ENCODE measurements at places on chromosomes 4 and X.

GRCh38 chrX:110758781-110759422, 36.7 kb downstream of the CHRDL1 start:
- no peak for DNase-seq

DNA sequence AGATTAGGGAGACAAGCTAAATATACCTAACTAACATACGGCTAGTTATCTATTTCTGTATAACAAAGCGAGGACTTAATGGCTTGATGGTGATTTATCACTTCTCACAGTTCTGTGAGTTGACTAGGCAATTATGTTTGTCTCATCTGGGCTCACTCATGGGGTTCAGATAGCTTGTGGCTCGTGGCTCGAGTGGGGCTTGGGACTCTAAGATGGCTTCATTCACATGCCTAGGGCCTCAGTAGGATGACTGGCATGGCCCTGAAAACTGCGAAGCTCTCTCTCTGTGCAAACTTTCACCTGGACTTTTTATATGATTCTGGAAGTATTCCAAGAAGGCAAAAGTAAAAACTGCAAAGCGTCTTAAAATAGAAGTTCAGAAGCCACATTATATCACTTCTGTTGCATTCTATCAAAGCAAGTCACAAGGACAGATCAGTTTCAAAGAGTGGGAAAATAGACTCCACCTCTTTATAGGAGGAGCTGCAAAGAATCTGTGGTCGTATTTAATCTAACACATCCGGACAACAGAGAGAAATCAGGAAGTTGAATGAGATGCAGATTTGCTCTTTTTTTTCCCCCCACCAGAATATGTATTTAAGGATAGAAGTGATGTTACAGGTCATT, 491.2 kb downstream of the INPP4B start:
- DNase-seq: no peak

- DNase-seq: no peak
Measured at GRCh38 chr4:89298155-89298554, 9.4 kb downstream of the GPRIN3 start.

- no peak for DNase-seq
Measured at GRCh38 chr4:111281219-111281618, 658.3 kb upstream of the PITX2 start.

DNA sequence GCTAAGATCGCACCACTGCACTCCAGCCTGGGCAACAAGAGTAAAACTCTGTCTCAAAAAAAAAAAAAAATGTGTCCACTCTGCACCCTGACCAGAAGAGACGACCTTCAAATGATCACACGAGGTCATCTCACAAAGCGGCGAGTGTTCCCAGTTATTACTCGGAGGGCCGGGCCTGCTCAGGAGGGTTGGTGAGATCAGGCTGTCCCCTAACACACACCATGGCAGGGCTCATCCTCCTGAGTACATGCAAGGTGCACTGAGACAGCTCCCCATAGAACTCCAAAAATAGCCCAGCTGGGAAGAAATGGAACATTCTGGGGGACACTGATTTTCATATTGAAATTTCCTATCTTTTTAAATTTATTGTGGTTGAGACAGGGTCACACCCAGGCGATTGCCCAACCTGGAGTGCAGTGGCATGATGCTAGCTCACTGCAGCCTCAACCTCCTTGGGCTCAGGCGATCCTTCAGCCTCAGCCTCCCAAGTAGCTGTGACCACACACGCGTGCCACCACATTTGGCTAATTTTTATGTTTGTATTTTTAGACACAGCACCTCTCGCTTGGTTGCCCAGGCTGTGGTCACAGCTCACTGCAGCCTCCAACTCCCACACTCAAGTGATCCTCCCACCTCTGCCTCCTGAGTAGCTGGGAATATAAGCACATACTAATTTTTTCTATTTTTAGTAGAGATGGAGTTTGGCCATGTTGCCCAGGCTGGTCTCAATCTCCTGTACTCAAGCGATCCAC, 51.5 kb downstream of the DHRSX start:
- no peak for DNase-seq

GRCh38 chrX:132716006-132716405, 227.2 kb upstream of the MBNL3 start:
- no peak for DNase-seq

DNA sequence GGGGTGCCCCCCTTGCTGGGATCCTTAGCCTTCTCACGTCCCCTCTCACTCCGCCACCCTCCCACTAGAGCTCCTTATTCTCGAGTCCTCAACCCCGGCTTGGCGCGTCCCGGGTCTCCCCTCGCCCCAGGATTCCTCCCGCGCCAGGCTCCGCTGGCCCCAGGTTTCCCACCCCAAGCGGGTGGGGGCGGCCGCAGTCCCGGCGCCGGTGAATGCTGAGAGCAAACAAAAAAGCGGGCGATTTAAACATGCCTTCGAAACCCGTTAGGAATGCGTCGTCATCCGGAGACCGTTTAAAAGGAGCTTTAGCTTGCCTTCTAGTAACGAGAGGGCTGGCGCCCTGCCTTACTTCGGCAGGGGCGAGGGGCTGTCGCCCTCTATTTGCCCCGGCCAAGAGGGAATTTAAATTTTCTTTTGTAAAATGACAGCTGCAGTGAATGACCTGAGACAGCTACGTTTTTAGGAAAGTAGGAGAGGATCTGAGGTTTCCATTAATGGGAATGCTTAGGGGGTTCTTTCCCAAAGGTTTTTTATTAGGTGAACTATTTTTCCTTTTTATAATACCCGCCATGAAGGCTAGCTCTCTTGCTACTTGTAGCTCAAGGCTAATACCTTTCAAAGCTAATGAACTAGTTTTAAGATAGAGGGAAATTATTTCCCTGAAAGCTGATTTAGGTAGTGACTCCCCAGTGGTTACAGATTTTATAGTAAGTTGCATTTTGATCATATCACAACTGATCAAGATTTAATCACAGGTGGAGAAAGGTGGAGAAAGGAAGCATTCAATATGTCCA, 3.1 kb downstream of the JADE1 start:
- no peak for DNase-seq

- no peak for DNase-seq
Measured at GRCh38 chr4:152458801-152459302, 77.0 kb downstream of the FBXW7 start.

DNA sequence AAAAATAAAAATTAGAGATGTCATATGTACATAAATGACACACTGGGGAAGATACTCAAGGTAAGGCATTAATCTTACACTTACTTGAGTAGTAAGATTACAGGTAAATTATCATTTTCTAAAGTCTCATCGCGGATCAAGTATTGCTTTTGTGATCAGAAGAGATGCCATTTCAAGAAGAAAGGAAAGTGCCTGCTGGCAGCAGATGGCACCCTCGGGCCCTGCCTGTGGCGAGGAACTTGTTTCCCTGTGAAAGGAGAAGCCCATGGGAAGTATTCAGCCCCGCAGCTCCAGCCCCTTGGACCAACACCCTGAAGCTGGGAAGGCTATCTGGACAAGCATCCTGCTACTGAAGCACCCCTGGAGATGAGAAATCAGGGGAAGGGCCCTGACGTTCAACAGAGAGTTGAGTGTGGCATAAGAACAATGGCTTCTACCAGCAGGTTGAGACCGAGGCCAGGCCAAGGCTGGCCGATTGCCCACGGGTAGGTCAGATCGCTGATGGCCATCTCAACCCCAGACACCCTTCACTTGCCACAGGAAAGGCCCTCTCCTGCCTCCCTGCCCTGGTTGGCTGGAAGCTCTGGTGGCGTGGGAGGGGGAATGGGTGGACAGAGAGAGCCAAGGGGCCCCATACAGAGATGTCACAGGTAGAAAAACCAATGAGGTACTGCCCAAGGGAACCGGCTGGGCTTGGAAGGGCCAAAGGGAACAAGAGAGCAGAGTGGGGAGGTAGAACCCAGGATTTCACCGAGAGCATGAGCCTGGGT, 18.8 kb upstream of the MXD4 start:
- DNase-seq: no peak

GRCh38 chrX:50202539-50202938, 1.7 kb upstream of the AKAP4 start:
- no peak for DNase-seq

- no peak for DNase-seq
Measured at GRCh38 chr4:130238121-130238520, 1142.2 kb downstream of the C4orf33 start.

All from activated naive CD8-positive, alpha-beta T cell treated with anti-CD3 and anti-CD28 coated beads for 36 hours (primary cell).